Esophagus squamous epithelium (tissue), 5 donors: ENCODE measurements at places on chromosomes 7 and 10.

GRCh38 chr10:127117125-127117524, 79.3 kb downstream of the INSYN2A start:
- no peak for DNase-seq

- no peak for DNase-seq
These were observed 1.5 kb upstream of the GRM8 start for GRCh38 chr7:127254163-127254684.

DNA sequence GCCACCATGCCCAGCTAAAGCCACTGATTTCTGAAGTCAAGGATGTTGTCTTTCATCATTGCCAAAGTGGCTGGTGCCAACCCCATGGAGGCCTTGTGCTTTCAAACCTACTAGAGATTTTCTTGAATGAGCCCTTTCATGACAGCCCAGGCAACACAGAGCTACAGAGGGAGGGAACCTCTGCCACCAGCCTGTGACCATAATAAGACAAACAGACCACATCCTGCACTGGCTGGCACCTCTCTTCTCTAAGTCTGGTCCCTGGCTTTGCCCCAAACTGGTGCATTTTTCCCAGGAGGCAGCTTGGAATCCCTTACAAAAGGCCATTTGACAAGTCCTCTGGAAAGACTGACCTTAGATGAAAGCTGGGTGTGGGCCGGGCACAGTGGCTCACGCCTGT, 348.8 kb downstream of the GALNT17 start:
- DNase-seq = no peak

- DNase-seq = no peak
These were observed 23.0 kb downstream of the DIP2C start for GRCh38 chr10:666237-667012.

DNA sequence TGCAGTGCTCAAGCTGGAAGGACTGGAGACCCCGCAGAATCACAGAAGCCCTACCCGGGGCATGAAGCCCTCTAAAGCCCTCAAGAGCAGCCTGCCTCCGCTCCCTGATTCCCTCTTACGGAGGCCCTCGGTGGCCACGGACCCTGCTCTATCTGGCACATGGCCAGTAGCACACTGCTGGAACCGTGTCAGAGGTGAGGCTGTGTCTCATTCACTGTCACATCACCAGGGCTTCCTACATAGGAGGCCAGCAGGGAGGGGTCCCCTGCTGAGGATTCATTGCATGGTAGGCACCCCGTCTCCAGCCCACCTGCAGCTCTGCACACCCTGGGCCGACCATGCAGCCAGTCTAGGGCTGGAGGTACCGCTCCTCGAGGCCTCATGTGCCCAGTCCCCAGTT, 259.2 kb downstream of the TNS3 start:
- no peak for DNase-seq

GRCh38 chr10:7027913-7028808, 382.7 kb downstream of the SFMBT2 start:
- no peak for DNase-seq

DNA sequence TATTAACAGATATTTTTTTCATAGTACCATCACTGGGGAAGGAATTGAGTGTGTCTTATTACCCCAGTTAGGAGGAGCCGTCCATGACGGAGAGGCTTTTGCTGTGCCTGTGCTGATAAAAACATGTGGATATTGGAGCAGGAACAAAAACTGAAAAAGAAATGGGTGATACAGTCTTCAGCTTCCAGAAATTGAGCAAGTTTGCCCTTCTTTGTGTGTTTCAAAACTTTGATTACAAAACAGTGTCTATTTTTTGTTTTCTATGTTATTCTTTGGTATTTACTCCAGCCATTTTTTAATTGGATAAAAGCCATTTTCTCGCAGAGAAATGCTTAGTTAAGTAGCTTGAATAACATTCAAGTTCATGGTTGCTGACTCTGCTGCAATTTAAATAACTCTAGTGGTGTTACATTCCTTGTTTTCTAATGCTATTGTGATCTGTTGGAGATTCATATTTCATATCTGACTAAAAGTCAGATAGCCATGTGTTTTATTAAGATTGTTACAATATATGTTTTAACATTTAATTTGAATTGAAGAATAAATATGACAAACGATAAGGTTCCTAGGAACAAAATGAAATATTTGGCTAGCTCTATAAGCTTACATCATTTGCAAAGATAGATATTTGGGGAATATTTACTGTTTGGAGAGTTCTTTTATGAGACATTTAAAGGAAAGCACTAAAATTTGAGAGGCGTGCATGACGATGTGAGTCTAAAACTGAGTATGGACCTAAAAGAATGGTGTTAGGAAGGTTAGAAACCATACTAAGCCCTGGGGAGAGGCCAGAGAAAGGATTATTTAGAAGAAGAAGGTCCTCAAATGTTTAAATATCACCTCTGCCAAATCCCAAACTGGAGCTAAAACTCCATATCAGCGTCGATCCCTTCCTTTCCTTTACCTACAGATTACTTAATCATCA, 747.3 kb upstream of the CELF2 start:
- no peak for DNase-seq

GRCh38 chr10:87716348-87716670, 56.6 kb downstream of the PAPSS2 start:
- no peak for DNase-seq

- no peak for DNase-seq
These were observed 3.2 kb downstream of the ZNF316 start for GRCh38 chr7:6640246-6640721.

DNA sequence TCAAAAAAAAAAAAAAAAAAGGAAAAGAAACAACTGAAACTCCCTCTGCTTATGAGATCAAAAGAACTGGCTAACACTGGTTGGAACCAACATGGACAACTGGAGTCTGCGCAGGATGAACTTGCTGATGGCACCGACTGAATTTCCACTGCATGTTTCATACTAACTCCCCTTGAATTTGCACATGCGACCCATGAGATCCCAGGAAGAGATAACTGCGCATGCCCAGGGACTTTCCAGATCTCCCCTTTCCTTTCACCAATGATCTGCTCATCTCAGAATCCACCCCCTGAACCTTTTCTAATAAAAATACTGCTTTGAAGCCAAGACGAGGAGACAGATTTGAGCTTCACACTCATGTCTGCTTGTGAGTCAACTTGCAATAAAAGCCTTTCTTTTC, 20.7 kb downstream of the LBX1 start:
- DNase-seq = no peak

- DNase-seq = no peak
These were observed 258.3 kb downstream of the GATA3 start for GRCh38 chr10:8312781-8313180.
